ENCODE measurements at places on chromosomes 3 and 15.

GRCh38 chr3:188283347-188283746 is 129.4 kb downstream of the LPP start:
- peaks cover 28% of the 10 kb centered on the region for H3K4me1 ChIP-seq
- peak overlapping the region; percentile 48 for H3K27ac ChIP-seq
- H3K4me3 ChIP-seq: no peak overlapping the region
- no peaks in the 10 kb centered on the region for H3K27me3 ChIP-seq

GRCh38 chr15:36230776-36231175 is 348.6 kb upstream of the CDIN1 start:
- H3K36me3 ChIP-seq: no peaks in the 10 kb centered on the region
- no peaks in the 10 kb centered on the region for H3K4me1 ChIP-seq
- H3K4me3 ChIP-seq: no peak overlapping the region
- no peaks in the 10 kb centered on the region for H3K27me3 ChIP-seq
- no peak overlapping the region for H3K27ac ChIP-seq

GRCh38 chr3:101602731-101603130 is 28.8 kb downstream of the PCNP start:
- no peak for DNase-seq
- no peaks in the 10 kb centered on the region for H3K4me1 ChIP-seq
- H3K4me3 ChIP-seq: no peak overlapping the region
- no peaks in the 10 kb centered on the region for H3K36me3 ChIP-seq

GRCh38 chr3:74331711-74332110 is 282.7 kb downstream of the CNTN3 start:
- H3K27me3 ChIP-seq: no peaks in the 10 kb centered on the region
- H3K36me3 ChIP-seq: no peaks in the 10 kb centered on the region
- no peak overlapping the region for H3K27ac ChIP-seq

DNA sequence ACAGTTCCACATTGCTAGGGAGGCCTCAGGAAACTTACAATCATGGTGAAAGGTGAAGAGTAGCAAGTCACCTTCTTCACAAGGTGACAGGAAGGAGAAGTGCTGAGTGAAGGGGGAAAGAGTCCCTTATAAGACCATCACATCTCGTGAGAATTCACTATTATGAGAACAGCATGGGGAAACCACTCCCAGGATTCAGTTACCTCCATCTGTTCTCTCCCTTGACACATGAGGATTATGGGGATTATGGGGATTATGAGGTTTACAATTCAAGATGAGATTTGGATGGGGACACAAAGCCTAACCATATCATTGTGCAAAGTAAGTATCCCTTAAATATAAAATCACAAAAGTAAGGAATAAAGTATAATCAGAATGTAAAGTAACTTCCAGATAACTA is 375.9 kb upstream of the NAALADL2 start:
- H3K4me3 ChIP-seq: no peak overlapping the region
- no peaks in the 10 kb centered on the region for H3K36me3 ChIP-seq
- no peaks in the 10 kb centered on the region for H3K27me3 ChIP-seq
- DNase-seq: no peak
- H3K4me1 ChIP-seq: no peaks in the 10 kb centered on the region

- H3K4me1 ChIP-seq: no peaks in the 10 kb centered on the region
- no peaks in the 10 kb centered on the region for H3K27me3 ChIP-seq
- no peak for DNase-seq
- no peaks in the 10 kb centered on the region for H3K36me3 ChIP-seq
Measured at GRCh38 chr15:69554279-69554961, 101.8 kb downstream of the RPLP1 start.

GRCh38 chr3:21041621-21042020 is 709.4 kb downstream of the ZNF385D start:
- DNase-seq: no peak
- no peak overlapping the region for H3K27ac ChIP-seq
- no peak overlapping the region for H3K4me3 ChIP-seq

DNA sequence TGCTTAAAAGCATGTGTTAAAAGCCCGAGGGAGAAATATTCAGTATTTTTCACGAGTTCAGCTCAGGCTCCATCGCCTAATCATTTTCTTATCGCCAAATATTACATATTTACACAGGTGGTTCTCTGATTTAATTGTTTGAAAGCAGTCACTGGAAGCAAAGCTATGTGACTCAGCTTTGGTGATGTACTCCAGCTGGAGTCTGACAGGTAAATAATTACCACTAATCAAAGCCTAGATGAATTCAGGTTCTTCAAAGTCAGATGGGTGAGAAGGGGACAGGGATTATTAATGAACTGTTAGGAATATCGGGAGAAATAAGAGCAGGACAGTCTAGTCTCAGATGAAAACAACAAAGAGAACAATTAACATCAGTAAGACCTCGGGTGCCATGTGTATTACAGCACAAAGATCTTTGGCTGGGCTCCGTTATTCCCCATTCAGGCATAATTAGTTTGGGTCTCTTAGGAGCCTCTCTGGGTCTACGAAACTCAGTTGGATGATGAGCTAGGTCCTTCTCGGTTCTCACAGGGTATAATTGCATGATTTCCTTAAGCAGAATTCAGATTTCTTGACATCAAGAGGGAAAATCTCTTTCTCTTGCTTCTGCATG is 331.7 kb upstream of the ADAMTS9 start:
- H3K4me1 ChIP-seq: no peaks in the 10 kb centered on the region
- no peak for DNase-seq
- no peak overlapping the region for H3K4me3 ChIP-seq

- H3K36me3 ChIP-seq: no peaks in the 10 kb centered on the region
- no peak overlapping the region for H3K4me3 ChIP-seq
- no peaks in the 10 kb centered on the region for H3K27me3 ChIP-seq
- H3K27ac ChIP-seq: no peak overlapping the region
- no peaks in the 10 kb centered on the region for H3K4me1 ChIP-seq
Measured at GRCh38 chr15:66560856-66561525, 4.8 kb downstream of the LCTL start.

- DNase-seq: no peak
- no peaks in the 10 kb centered on the region for H3K4me1 ChIP-seq
- H3K4me3 ChIP-seq: no peak overlapping the region
- no peak overlapping the region for H3K27ac ChIP-seq
- H3K36me3 ChIP-seq: no peaks in the 10 kb centered on the region
- H3K27me3 ChIP-seq: no peaks in the 10 kb centered on the region
Measured at GRCh38 chr3:188839187-188839695, 332.5 kb upstream of the TPRG1 start.

GRCh38 chr3:18672561-18672960 is 247.4 kb upstream of the SATB1 start:
- H3K27me3 ChIP-seq: no peaks in the 10 kb centered on the region
- DNase-seq: no peak
- no peak overlapping the region for H3K27ac ChIP-seq
- H3K4me1 ChIP-seq: no peaks in the 10 kb centered on the region

- no peaks in the 10 kb centered on the region for H3K27me3 ChIP-seq
- no peak for DNase-seq
- no peaks in the 10 kb centered on the region for H3K4me1 ChIP-seq
- H3K4me3 ChIP-seq: no peak overlapping the region
Measured at GRCh38 chr3:62586356-62586755, 213.0 kb upstream of the FEZF2 start.

- H3K36me3 ChIP-seq: no peaks in the 10 kb centered on the region
- no peaks in the 10 kb centered on the region for H3K27me3 ChIP-seq
- no peak for DNase-seq
Measured at GRCh38 chr3:158568784-158569183, 2.2 kb upstream of the MLF1 start.

DNA sequence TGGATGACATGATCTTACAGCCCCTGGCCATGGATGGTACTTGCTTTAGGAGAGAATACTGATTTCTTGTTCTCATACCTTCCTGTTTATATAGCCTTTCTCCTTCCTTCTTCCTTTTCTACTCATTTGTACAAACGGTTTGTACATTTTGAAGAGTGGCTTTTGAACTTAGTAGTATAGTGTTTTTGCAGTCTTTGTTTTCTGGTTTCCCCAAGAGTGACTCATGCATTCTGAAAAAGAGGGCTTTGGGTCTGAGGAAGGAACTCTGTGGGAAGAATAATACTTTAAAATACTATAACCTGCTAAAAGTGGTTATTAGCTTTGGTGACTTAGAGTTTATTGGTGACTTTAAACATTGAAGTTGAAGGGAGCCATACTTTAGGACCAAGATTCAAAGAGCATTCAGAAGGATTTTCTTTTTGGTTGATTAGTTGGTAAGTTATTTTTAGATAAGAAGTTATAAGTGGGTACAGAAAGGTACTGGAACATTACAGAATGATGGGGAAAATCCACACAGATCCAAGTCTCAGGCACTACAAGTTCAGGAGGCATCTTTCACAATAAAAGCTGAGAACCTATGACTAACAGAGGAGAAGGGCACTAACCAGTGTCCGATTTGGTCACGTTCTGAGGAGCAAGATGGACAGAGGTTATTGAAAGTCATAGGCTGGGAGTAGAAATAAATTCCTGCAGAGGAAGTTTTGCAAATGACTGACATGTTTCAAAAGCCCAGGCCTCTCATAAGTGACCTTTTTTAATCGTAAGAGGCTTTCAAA is 369.6 kb upstream of the AZI2 start:
- H3K4me1 ChIP-seq: no peaks in the 10 kb centered on the region
- H3K27ac ChIP-seq: no peak overlapping the region
- no peaks in the 10 kb centered on the region for H3K27me3 ChIP-seq
- H3K36me3 ChIP-seq: no peaks in the 10 kb centered on the region

DNA sequence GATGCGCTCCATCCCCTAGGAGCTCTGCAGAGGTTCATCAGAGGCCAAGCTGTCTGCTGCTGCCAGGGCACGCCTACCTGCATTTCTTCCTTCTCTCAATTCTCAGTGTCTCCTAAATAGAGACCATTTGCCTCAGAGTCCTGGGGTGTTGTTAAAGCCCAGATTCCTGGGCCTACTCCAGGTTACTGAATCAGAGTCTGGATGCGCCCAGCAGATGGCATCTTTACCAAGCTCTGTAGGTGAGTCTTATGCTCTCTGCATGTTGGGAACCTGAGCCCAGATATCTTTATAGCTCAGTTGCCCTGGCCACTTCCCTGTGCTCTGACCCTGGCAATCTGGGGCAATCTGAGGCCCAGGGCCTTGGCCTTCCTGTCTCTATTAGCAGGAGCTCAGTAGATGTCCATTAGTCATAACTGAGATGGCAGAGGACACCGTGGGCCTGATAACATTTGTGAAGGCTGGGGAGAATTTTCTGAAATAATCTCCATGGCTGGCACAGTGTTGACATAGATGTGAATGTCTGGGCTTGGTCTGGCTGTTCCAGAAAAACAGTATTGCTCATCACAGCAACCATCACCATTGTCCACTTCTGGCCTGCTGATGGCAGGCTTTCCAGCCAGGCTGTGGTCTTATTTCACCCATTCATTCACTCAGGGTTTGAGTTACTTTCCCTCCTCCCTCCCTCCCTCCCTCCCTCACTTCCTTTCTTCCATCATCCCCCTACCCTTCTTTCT is 13.3 kb upstream of the RBP1 start:
- H3K27me3 ChIP-seq: no peaks in the 10 kb centered on the region
- H3K4me3 ChIP-seq: no peak overlapping the region
- DNase-seq: no peak
- no peaks in the 10 kb centered on the region for H3K4me1 ChIP-seq

GRCh38 chr15:53962646-53963561 is 15.3 kb upstream of the UNC13C start:
- no peaks in the 10 kb centered on the region for H3K4me1 ChIP-seq
- no peaks in the 10 kb centered on the region for H3K36me3 ChIP-seq
- H3K27ac ChIP-seq: no peak overlapping the region
- H3K4me3 ChIP-seq: no peak overlapping the region

- no peak overlapping the region for H3K4me3 ChIP-seq
- H3K27ac ChIP-seq: no peak overlapping the region
- DNase-seq: no peak
- no peaks in the 10 kb centered on the region for H3K4me1 ChIP-seq
Measured at GRCh38 chr3:50575372-50575771, 6.0 kb downstream of the HEMK1 start.

GRCh38 chr3:149340310-149340933 is 7.0 kb upstream of the TM4SF18 start:
- H3K4me1 ChIP-seq: peaks cover 4% of the 10 kb centered on the region
- no peak for DNase-seq

DNA sequence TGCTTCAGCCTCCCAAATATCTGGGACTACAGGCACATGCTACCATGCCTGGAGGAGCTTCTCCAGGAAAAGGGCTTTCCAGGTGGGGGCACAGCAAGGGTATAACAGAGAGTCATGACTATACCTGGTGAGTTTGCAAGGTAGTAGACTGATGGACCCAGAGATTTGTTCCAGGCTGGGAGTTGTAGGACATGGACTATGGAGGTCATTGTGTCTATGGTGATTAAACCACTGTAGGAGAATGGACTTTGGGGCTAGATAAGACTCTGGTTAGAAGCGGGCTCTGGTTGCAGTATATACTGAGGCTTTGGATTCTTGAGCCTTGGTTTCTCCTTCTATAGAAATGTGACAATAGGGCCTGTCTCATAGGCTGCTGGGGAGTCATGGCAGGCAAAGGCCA is 104.7 kb downstream of the EPHB1 start:
- DNase-seq: no peak
- no peaks in the 10 kb centered on the region for H3K36me3 ChIP-seq
- no peaks in the 10 kb centered on the region for H3K27me3 ChIP-seq
- H3K4me1 ChIP-seq: no peaks in the 10 kb centered on the region
- H3K4me3 ChIP-seq: no peak overlapping the region
- no peak overlapping the region for H3K27ac ChIP-seq

DNA sequence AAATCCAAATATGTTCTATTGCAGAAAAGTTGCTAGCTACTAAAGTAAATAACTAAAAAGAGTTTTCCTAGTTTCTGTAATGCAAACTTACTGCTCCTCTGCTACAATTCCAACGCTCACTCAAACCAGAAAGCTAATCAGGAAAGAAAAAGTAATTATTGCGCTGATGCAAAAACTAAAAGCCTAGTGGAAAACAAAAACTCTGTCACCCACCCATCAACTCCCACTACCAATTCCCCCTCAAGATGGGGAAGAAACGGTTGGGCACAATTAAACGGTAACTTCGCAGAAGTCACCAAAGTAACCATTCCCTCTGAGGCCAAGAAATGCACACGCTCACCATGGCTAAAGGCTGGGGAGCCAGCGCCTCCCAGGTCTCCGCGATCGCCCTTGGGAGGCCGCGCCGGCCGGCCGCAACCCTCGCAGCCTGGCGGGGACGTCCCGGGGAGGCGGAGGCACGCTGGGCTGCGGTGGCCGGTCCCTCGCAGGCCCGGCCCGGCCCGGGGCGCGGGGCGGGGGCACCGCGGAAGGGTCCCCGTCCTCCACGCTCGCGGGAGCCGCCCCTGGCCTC is 684 bp downstream of the SLTM start:
- H3K4me3 ChIP-seq: peak overlapping the region; percentile 95
- H3K36me3 ChIP-seq: no peaks in the 10 kb centered on the region
- H3K27me3 ChIP-seq: no peaks in the 10 kb centered on the region
- H3K4me1 ChIP-seq: peaks cover 12% of the 10 kb centered on the region
- DNase-seq: no peak

GRCh38 chr3:157832588-157832987 is 273.6 kb downstream of the SHOX2 start:
- H3K4me1 ChIP-seq: no peaks in the 10 kb centered on the region
- no peaks in the 10 kb centered on the region for H3K36me3 ChIP-seq
- no peak for DNase-seq
- no peaks in the 10 kb centered on the region for H3K27me3 ChIP-seq

- H3K4me1 ChIP-seq: no peaks in the 10 kb centered on the region
- DNase-seq: no peak
- H3K27me3 ChIP-seq: no peaks in the 10 kb centered on the region
- no peak overlapping the region for H3K27ac ChIP-seq
- H3K36me3 ChIP-seq: no peaks in the 10 kb centered on the region
Measured at GRCh38 chr15:63338170-63338569, 43.5 kb downstream of the CA12 start.
